Activated naive CD8-positive, alpha-beta T cell treated with anti-CD3 and anti-CD28 coated beads for 36 hours (primary cell): ENCODE measurements at places on chromosomes 13 and 19.

- H3K27ac ChIP-seq: no peak overlapping the region
- H3K4me3 ChIP-seq: no peak overlapping the region
- peaks cover 62% of the 10 kb centered on the region for H3K4me1 ChIP-seq
- no peak for DNase-seq
- H3K36me3 ChIP-seq: peaks cover 37% of the 10 kb centered on the region
Measured at GRCh38 chr13:75769141-75769905, 133.2 kb downstream of the LMO7 start.

- no peaks in the 10 kb centered on the region for H3K4me1 ChIP-seq
Measured at GRCh38 chr13:84745051-84745551, 862.8 kb upstream of the SLITRK1 start.

GRCh38 chr19:611481-611868, 21.8 kb downstream of the HCN2 start:
- peaks cover 14% of the 10 kb centered on the region for H3K4me1 ChIP-seq
- H3K27ac ChIP-seq: peak overlapping the region; percentile 96
- peaks cover 6% of the 10 kb centered on the region for H3K36me3 ChIP-seq

GRCh38 chr13:91948736-91949135, 550.3 kb downstream of the GPC5 start:
- H3K27ac ChIP-seq: no peak overlapping the region
- no peaks in the 10 kb centered on the region for H3K4me1 ChIP-seq
- no peak overlapping the region for H3K4me3 ChIP-seq
- H3K36me3 ChIP-seq: no peaks in the 10 kb centered on the region
- no peaks in the 10 kb centered on the region for H3K27me3 ChIP-seq
- DNase-seq: no peak

- no peaks in the 10 kb centered on the region for H3K4me1 ChIP-seq
- no peak for DNase-seq
- no peak overlapping the region for H3K27ac ChIP-seq
- H3K27me3 ChIP-seq: no peaks in the 10 kb centered on the region
- no peak overlapping the region for H3K4me3 ChIP-seq
Measured at GRCh38 chr13:87999788-88000187, 328.6 kb downstream of the SLITRK5 start.

DNA sequence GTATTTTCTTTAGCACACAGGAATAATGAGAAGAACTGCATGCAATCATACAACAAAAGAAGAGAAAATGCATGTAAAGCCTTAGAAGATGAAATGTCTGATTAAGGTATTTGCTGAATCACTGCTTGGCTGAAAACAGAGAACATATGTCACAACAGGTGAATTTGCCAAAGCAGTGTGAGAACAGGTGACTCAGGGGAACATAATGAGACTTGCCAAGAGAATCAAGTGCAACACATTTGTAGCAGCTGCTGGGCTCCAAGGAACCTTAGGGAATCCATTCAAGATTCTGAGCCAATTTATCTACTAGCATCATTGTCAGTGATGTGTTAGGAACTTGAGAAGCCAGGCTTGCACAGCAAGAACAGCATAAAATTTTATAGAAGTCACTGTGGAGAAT, 273.1 kb downstream of the PCDH20 start:
- no peak overlapping the region for H3K27ac ChIP-seq
- no peak for DNase-seq
- no peaks in the 10 kb centered on the region for H3K4me1 ChIP-seq
- H3K36me3 ChIP-seq: no peaks in the 10 kb centered on the region

DNA sequence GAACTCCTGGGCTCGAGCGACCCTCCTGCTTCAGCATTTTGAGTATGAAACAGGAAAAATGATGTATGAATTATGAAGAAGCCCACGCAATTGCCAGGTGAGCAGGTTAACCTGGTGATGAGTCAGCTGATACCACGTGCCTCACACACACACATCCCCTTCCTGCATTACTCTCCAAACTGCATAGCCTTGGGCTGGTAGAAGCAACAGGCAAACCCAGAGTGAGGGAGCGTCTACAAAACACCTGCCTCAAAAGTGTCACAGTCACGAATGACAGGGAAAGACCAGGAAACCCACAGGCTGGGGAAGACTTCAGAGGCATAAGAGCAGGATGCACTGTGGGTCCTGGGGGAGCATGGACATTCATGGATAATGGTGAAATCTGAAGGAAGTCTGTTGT, 192.8 kb upstream of the IRS2 start:
- no peak overlapping the region for H3K27ac ChIP-seq
- H3K4me3 ChIP-seq: peak overlapping the region; percentile 4
- no peak for DNase-seq
- H3K36me3 ChIP-seq: no peaks in the 10 kb centered on the region

- DNase-seq: no peak
- no peaks in the 10 kb centered on the region for H3K4me1 ChIP-seq
- no peak overlapping the region for H3K4me3 ChIP-seq
- H3K36me3 ChIP-seq: no peaks in the 10 kb centered on the region
Measured at GRCh38 chr13:44322928-44323327, 50.7 kb upstream of the SERP2 start.

- H3K27me3 ChIP-seq: no peaks in the 10 kb centered on the region
- no peak overlapping the region for H3K4me3 ChIP-seq
- no peak for DNase-seq
- H3K27ac ChIP-seq: no peak overlapping the region
Measured at GRCh38 chr13:51419001-51419636, 33.7 kb downstream of the INTS6 start.

- no peak for DNase-seq
- no peaks in the 10 kb centered on the region for H3K4me1 ChIP-seq
- H3K36me3 ChIP-seq: no peaks in the 10 kb centered on the region
- peaks cover 18% of the 10 kb centered on the region for H3K27me3 ChIP-seq
- H3K27ac ChIP-seq: no peak overlapping the region
Measured at GRCh38 chr13:38386421-38386820, 36.8 kb downstream of the UFM1 start.

GRCh38 chr19:34041925-34042521, 130.3 kb upstream of the LSM14A start:
- H3K36me3 ChIP-seq: no peaks in the 10 kb centered on the region
- H3K4me3 ChIP-seq: no peak overlapping the region
- peak; percentile 68 for DNase-seq
- H3K27me3 ChIP-seq: peaks cover 13% of the 10 kb centered on the region
- no peak overlapping the region for H3K27ac ChIP-seq
- H3K4me1 ChIP-seq: peaks cover 2% of the 10 kb centered on the region

GRCh38 chr13:20754009-20754408, 19.8 kb downstream of the EEF1AKMT1 start:
- peaks cover 77% of the 10 kb centered on the region for H3K36me3 ChIP-seq
- no peak for DNase-seq
- H3K4me3 ChIP-seq: no peak overlapping the region
- H3K27ac ChIP-seq: no peak overlapping the region
- H3K4me1 ChIP-seq: no peaks in the 10 kb centered on the region
- H3K27me3 ChIP-seq: no peaks in the 10 kb centered on the region

DNA sequence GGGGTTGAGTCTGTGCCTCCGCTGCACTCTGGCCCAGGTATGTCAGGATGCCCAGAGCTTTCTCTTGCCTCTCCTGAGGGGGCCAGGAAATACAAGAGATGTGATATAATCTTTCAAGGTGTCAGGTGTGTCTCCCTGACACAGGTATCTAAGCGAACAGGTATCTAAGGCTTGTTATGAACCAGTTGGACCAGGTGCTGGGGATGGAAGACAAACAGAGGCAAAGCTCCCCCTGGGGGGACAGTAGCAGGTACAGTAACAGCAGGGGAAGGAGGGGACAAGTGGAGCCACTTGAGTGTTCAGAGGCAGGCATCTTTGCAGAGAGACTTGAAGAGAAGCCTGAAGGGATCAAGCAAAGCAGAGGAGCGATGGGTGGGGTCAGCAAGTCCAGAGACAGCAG, 2.6 kb downstream of the LENG1 start:
- H3K27ac ChIP-seq: peak overlapping the region; percentile 6
- peaks cover 27% of the 10 kb centered on the region for H3K36me3 ChIP-seq
- DNase-seq: no peak
- peaks cover 37% of the 10 kb centered on the region for H3K4me1 ChIP-seq
- no peak overlapping the region for H3K4me3 ChIP-seq

GRCh38 chr13:95601216-95601615, 43.3 kb downstream of the DZIP1 start:
- peaks cover 14% of the 10 kb centered on the region for H3K27me3 ChIP-seq
- H3K27ac ChIP-seq: no peak overlapping the region
- DNase-seq: no peak
- no peaks in the 10 kb centered on the region for H3K36me3 ChIP-seq

DNA sequence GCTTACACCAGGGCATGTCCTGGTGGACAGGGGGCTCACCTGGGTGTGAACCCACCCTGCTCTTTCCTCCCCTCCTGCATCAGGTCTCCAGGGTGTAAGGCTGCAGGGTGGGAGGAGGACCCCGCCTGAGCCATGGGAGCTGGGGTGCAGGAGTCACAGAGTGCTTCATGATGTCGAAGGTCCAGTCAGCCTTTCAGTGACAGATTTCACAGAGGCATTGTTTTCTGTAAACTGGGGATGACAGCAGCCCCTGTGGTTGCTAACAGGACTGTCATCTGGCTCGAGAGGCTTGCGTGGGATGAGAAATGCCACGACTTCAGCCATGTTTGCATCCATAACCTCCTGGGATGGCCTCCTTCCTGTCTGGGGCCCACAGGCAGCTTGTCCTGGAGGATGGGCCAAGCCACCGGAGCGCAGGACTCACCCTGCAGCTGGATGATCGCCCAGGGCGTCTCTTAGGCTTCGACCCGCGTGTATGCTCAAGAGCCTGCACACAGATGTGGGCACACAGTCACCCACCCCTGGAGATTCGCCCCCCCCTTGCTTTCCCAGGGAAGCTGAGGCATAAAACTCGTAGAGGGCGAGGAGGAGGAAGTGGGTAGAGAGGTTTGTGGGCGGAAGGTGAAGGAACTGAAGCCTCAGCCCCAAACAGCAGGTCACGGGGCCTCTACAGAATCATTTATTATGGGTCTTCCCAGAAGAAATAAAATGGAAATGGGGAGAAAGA, 4.9 kb downstream of the NANOS3 start:
- H3K4me1 ChIP-seq: peaks cover 30% of the 10 kb centered on the region
- H3K27ac ChIP-seq: peak overlapping the region; percentile 66
- peak overlapping the region; percentile 26 for H3K4me3 ChIP-seq
- H3K27me3 ChIP-seq: no peaks in the 10 kb centered on the region

DNA sequence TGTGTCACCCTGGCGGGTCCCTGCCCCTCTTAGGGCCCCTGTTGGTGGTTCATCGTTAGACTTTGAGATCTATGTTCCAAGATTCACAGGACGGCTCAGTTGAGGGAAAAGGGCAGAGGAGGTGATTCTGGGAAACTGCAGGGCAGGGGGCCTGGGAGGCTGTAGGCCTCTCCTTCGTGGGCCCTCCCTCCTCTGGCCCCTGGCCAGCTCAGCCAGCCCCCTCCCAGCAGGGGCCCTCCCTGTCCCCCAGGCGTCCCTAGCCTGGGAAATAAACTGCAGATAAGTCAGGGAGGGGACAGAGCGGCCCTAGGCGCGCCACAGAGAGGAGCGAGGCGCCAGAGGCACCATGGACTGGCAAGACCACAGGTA, 6.5 kb downstream of the HIF3A start:
- H3K27ac ChIP-seq: no peak overlapping the region
- H3K36me3 ChIP-seq: no peaks in the 10 kb centered on the region
- H3K4me3 ChIP-seq: no peak overlapping the region
- no peak for DNase-seq
